ENCODE measurements at places on chromosomes 6 and 20.
A peak's percentile ranks its signal among the peaks of the same experiment; 100 is the strongest.

GRCh38 chr20:4689220-4689619, 32.5 kb upstream of the PRND start:
- no peak for DNase-seq

GRCh38 chr20:44336086-44336485, 757 bp upstream of the R3HDML start:
- no peak for DNase-seq

GRCh38 chr20:16387666-16388065, 185.6 kb downstream of the KIF16B start:
- no peak for DNase-seq

GRCh38 chr6:159640322-159640721, 52.7 kb downstream of the SOD2 start:
- DNase-seq, result no peak

DNA sequence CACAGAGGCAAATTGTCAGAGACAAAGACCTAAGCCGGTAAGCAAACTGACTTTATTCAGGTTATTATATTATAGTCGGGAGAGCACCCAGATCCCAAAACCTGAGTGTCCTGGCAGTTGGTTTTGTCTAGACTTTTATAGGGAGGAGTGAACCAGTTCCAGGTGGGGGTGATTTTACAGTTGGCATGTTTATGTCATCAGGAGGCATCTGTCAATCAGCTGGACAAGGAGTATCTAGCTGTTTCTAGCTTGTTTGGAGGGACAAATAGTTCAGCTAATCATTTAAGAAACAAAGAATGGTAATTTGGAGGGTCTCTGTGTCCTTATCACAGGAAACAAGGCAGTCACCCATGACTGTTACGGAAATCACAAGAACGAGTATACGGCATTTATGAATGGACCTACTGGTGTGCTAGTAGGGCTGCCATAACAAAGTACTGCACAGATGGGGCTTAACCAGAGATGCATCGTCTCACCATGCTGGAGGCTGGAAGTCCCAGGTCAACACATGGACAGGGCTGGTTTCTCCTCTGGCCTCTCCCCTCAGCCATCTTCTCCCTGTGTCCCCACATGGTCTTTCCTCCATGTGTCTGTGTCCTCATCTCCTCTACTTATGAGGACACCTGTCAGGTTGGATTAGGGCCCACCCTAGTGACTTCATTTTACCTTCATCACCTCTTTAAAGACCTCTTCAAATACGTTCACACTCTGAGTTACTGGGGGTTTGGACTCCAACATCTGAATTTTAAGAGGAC, 122.7 kb downstream of the LY86 start:
- DNase-seq, result no peak

DNA sequence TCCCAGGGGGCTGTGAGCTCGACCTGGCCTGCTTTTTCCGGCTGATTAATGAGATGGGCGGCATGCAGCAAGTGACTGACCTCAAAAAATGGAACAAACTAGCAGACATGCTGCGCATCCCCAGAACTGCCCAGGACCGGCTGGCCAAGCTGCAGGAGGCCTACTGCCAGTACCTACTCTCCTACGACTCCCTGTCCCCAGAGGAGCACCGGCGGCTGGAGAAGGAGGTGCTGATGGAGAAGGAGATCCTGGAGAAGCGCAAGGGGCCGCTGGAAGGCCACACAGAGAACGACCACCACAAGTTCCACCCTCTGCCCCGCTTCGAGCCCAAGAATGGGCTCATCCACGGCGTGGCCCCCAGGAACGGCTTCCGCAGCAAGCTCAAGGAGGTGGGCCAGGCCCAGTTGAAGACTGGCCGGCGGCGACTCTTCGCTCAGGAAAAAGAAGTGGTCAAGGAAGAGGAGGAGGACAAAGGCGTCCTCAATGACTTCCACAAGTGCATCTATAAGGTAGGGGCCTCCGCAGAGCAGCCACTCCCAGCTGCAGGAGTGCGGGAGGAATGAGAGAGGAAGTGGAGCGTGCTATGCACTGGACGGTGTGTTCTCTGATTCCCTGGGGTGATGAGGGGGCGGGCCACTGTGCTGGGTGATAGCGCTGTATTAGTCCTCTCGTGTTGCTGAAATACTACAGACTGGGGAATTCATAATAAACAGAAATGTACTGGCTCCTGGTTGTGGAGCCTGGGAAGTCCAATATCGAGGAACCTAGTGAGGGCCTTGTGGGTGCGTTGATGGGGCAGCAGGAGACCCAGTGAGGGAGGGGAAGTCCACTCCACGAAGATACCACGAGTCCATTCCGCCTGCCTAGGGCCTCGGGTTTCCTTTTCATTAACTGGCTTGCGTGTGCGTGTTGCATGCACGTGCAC, 161.7 kb downstream of the DTNBP1 start:
- DNase-seq, result no peak

DNA sequence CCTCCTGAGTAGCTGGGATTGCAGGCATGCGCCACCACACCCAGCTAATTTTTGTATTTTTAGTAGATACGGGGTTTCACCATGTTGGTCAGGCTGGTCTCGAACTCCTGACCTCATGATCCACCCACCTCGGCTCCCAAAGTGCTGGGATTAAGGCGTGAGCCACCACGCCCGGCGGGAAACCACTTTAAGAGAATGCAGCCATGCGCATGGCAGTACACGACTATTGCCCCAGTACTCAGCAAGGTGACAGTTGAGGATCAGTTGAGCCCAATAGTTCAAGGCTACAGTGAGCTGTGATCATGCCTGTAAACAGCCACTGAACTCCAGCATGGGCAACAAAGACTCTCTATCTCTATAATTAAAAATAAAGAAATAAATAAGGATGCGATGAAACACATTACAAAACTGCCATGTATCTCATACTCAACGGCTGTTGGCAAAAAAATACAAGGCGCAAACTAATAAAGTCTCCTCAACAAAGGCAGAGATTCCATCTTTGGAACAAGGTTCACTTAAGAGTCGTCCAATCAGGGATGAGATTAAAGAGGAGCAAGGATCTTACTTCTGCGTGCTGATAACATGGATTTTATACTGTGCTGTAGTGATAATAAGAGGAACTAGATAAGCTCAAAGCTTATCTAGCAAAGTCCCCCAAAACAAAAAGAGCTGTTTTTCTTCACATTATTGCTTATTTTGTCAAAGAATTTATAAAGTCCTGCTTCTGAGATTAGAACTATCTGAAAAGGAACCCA, 51.1 kb downstream of the STAU1 start:
- no peak for DNase-seq

DNA sequence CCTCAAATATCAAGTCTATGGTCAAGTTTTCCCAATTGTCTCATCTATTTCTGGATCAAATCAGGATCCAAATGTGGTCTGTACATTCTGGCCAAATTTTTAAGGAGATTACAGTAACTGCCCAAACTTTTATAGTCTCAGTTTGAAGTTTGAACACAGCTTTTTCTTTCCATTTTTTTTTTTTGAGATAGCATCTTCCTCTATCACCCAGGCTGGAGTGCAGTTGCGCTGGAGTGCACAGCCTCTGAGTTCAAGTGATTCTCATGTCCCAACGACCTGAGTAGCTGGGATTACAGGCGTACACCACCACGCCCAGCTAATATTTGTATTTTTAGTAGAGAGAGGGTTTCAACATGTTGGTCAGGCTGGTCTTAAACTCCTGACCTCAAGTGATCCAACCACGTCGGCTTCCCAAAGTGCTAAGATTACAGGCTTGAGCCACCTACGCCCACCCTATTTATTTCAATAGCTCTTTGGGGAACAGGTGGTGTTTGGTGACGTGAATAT, 84.9 kb upstream of the CARMIL1 start:
- no peak for DNase-seq

DNA sequence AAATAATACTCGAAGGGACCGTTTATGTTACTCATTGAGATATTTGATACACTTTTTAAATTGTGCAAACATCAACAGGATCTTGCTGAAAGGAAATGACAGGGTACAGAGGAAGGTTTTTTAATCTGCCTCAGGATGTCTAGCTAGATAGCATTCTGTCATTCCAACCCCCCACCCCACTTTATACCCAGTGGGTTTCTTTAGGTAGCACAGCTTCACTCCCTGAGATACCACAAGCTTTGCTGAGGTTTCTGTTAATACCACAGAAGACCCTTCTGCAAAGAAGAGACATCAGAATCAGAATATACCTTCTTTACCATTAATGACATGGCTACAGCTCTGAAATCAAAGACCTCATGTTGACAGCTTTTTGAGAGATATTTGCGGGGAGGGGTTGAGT, 1.3 kb downstream of the PHACTR2 start:
- no peak for DNase-seq

GRCh38 chr6:39543950-39544349, 181.3 kb downstream of the KIF6 start:
- DNase-seq, result no peak

- no peak for DNase-seq
Observed at GRCh38 chr6:122122202-122122601, 277.2 kb upstream of the HSF2 start.

- no peak for DNase-seq
Observed at GRCh38 chr6:167779129-167779992, 47.4 kb upstream of the AFDN start.

DNA sequence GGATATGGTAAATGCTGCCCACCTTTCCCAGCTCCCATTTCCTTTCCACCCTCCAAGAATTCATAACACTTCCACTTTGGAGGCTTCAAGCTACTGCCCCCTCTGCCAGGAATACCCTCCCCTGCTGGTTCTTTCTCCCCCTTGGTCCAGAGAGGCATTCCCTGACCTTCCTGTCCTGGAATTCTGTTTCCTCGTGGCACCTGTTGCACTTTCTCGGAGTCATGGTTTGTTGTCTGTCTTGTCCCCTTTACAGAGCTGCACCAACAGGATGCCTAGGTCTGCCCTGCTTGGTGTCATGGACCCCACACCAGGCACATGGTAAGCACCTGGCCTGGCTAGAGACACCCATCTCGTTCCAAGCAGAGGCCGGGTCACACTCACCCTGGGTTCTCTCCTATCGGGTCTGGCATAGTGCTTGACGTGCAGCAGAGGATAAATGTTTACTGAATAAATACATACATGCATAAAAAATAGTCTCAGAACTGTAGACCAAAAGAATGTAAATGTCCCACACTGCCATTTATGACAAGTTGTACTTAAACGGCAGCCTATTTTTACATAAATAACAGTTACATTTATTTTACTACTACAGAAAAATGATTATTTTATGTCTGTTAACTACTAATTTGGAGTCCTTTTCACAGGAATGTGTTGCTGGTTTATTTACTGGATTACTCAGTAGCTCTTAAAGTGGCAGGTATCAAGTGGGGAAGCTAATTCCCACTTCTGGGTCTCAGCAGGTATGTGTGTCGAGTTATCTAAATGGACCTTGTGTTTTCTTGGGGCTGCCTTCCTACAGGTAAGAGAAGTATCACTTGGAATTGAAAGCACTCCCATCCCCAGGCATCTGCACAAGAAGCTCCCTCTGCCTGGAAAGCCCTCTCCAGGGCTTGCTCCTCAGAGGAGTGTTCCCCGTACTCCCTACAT, 69.3 kb downstream of the KIF13A start:
- DNase-seq, result no peak

DNA sequence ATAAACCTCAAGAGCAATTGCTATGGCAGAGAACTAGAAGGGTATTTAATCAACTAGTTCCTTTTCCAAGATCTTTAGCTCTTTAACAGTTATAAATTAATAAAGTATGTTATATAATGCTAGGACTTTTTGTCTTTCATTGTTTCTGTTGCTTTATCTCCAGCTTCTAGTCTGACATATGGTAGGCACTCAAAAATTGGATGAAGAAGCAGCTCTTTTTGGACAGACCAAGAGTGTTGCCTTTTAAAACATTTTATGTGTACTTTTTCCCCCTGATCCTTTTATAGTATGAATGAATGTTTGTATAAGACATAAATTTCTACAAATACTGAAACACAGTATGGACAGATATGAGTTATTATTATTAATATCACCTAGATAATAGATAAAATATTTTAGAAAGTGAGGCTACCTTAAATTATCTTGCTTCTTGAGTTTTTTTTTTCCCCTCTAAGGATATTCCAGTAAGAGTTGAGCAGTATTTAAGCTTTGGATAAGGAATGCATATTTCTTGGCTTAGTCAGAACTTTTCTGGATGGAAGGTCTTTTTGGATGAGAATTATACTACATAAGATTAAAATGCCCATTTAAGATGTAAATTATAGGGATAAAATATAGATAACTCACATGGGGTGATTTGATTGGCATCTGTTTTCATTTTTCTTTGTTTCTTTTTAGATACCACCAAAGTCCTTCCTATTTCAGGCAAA, 16.6 kb downstream of the LAMA2 start:
- no peak for DNase-seq

GRCh38 chr6:159098636-159099106, 53.9 kb upstream of the TAGAP start:
- DNase-seq, result peak; percentile 88

- no peak for DNase-seq
Observed at GRCh38 chr20:62486484-62486883, 10.7 kb upstream of the GATA5 start.

- peak; percentile 34 for DNase-seq
Observed at GRCh38 chr20:431012-431904, 23.2 kb downstream of the RBCK1 start.

DNA sequence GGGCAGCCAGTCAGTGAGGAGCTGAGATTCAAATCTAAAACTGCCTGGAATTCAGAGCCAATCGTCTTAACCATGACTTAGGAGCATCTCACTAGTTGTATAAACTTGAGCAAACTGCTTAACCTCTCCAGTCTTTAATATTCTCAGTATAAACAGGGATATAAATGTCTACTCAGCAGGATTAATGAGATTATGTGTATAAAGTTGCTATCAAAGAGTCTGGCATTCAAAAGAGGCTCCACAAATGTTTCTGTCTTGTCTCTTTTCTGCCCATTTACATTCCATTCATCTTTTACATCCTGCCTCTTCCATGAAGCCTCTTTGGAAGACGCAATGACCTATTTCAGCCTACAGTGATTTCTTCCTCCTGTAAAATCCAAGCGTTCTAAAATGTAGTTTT, 66.9 kb downstream of the BLOC1S5 start:
- DNase-seq, result no peak

DNA sequence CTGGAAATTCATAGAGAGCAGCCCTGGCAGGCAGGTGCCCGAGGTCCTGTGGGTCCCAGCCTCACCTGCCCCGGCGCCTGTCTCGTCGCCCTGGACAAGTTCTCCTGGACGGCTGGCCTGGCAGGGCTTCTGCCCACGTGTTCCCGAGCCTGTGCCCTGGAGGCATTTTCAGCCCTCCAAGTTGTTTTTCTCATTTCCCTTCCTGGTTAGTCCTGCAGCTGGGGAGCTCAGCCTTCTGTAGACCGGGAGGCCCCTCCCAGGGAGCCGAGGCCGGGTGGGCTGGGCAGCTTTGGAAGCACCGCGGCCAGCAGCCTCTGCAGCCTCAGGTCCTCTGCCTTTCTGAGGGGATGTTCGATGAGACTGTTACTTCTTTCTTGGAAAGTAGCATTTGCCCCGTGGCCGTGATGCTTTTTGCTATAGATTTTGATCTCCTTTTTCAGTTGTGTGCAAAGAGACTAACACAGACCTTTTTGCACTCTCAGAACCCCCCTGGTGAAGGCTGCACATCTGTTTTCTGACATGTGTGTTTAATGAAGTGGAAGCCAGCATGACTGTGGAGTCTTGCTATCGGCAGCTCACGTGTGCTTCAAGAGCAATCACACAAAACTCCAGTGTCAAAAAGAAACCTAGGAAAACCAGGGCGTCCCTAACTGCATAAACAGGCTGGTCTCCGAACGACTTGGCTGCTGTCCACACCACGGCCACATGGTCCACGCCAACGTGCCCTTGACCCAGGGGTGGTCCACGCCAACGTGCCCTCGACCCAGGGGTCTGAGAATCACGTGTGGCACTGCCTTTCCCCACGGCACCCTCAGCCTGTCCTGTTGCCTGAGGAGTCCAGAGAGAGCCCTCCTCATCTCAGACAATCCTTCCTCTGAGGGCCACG, 207.5 kb downstream of the SMOC2 start:
- DNase-seq, result no peak

Measured in CD4-positive, alpha-beta T cell treated with Interleukin-12 subunit alpha and Interleukin-12 subunit beta, for 1 hour (primary cell).